ENCODE measurements at places on chromosomes 1 and 21.

- no peak for DNase-seq
Observed at GRCh38 chr1:35505911-35506798, 51.0 kb downstream of the KIAA0319L start.

GRCh38 chr1:61518670-61519400, 206.1 kb downstream of the TM2D1 start:
- DNase-seq = no peak

- no peak for DNase-seq
Observed at GRCh38 chr1:48771561-48771960, 5.1 kb downstream of the BEND5 start.

DNA sequence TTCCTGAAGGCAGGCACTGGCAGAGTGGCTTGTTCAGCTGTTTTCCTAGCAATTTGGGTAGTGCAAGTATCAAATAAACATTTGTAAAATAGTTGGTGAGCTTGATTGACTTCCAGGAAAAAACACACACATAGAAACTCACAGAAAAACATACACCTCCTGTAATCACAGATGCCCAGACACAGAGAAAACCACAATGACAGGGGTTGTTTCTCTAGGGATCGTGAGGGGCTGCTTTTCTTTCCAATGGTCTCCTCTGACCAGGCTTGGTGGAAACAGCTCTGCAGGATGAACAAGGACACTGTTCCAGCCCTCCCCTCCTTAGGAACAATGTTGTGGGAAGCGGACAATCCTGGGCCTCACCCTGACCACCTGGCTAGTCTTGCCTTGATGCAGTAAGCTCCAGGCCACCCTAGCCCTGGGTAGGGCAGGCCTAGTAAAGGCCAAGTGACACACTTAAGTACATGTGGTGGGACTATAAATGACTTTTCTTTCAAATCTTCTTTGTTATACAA, 142.5 kb upstream of the HMGB4 start:
- no peak for DNase-seq

- DNase-seq = no peak
Observed at GRCh38 chr1:246571953-246572352, 5.7 kb downstream of the CNST start.

DNA sequence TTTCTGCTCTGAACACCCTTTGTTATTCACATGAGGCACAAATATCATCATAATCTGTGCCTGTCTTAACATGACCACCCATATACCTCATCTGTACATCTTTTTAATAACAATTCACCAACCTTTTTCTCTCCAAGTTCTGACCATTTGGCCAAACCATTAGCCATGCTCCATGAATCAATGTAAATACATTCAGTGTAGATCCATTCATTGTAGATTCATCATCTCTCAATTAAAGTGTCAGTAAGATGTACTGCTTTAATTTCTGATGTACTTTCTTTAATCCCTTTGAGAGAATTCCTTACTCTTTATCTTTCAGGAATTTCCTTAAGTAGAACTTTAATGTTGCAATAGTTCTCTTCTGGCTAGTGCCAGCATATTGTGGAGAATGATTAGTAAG, 126.2 kb upstream of the LRRC7 start:
- DNase-seq = no peak

GRCh38 chr1:109980324-109981003, 4.1 kb upstream of the AHCYL1 start:
- DNase-seq = peak; percentile 13

- no peak for DNase-seq
Observed at GRCh38 chr1:162562470-162562828, 927 bp downstream of the UAP1 start.

- DNase-seq = no peak
Observed at GRCh38 chr1:223616586-223616985, 48.9 kb downstream of the CAPN8 start.

GRCh38 chr21:42533963-42534355, 20.3 kb downstream of the SLC37A1 start:
- DNase-seq = no peak

DNA sequence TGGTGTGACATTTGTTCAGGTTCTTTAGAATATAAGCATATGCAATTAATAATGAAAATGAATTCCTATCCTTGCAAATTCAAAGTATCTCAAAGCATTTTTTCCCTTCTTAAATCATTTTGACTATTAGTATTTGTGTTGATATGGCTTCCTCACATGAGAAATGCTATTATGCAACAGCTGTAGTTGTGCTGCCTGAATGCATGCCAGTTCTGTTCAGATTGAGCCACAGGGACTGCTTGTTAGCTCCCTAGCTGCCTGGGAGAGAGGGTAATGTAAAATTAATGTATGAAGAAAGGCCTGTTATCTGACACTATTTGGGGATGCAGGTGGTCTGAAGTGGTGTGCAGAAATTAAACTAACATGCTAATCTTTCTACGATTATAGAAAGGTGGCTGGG, 45.5 kb downstream of the CACHD1 start:
- DNase-seq = peak; percentile 30

- no peak for DNase-seq
Observed at GRCh38 chr1:228918335-228918734, 183.1 kb downstream of the RHOU start.

DNA sequence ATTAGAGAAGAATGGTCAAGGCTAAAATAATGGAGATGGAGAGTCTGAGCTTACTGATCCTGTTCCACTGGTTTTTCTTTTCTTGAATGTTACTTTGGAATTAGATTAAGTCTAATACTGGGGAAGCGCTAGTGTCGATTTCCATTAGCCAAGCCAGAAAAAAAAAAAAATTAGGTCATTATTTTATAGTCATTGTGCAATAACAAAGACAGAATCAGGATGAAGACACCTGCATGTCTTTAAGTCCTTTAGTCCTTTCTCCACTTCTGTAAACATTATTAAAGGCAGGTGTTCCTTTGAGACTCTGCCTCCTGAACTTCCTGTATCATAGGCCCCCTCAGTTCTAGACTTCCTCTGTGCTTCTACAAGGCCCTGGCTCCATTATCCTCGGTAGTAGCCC, 42.8 kb downstream of the MYSM1 start:
- DNase-seq = no peak

DNA sequence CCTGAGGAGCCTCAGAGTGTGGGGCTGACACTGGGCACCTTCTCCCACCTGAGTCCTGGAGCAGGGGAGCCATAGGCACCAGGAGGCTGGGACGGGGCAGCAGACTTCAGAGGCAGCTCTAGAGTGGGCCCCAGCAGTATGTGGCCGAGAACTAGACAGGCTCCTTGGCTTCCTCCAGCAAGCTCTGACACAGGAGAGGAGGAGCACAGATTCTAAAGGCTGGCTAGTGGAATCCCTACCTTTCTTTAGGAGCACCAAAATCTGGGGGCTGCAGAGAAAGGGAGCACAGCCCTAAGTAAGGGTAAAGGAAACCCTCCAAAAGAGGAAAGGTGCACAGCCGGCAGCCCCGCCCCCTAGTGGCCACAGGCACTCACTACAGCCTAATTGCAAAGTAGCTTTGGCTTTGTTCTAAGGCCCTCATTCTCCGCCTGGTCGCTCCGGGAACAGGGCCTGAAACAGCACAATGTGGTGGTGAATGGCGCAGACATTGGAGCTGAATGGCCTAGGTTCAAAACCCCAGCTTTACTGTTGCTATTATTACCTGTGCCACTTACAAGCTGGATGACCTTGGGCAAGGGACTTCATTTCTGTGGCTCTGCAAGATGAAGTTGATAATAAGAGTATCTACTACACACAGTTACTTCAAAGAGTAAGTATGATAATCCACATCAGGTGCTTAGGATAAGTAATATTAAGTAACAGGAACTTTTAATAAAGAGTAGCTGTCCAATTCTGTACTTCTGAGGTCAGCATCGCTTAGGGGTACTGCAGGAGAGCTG, 8.8 kb upstream of the GUCA2A start:
- DNase-seq = peak; percentile 79

- no peak for DNase-seq
Observed at GRCh38 chr21:33661146-33661545, 18.8 kb downstream of the ITSN1 start.

DNA sequence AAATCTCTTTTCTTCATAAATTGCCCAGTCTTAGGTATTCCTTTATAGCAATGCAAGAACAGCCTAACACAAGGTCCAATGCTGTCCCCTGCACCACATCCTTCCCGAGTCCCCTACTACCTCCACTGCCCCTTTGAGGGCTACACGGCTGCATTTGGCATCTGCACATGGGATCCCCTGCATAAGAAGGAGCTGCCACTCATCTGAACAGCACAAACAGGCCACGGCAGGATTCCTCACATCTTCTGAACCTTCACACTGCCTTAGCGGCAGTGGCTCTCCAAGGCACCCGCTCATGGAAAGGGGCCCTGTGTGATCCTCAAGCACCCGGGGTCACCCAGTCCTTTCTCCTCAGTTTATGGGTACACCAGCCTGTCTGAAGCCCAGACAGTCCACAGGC, 29.2 kb upstream of the BACE2 start:
- DNase-seq = no peak

DNA sequence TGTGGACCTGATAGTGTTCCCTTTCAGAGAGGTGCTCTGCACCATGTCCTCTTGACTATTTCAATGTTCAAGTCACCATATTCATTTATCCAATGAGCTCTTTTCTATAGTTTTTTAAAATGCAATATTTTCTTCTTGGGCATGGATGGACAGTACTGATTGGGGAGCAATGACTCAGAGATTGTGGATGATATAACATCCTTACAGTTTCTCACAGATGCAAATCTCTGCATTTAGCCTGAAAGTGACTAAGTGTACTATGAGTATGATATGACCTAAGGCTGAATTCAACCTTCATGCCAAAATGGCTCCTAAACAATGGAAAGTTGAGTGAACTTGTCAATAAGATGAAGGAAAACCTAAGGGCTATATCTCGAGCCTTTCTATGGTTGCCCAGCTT, 36.5 kb downstream of the C4BPA start:
- DNase-seq = no peak

DNA sequence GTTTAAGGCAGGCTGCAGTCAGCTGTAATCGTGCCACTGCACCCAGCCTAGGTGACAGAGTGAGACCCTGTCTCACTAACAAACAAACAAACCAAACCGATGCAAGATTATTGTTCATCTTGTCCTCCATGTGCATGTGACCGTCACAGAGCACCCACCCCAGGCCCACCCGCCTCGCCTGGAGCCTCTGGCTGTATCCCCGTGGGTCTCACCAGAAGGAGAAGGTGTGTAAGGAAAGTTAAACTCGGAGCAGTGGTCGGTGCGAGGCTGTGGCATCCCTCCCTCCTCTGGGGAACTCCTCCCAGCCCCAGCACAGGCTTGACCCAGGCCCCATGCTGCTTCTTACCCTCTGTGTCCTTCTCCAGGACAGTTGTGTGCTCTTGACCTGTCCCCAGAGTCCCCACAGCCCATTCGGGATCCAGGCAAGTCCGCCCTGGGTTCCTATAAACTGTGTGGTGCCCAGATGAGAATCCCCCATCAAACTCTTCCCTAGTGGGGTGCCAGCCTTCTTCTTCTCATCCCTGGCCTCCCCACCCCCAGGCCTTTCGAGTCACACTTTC, 318.4 kb downstream of the AJAP1 start:
- DNase-seq = no peak

DNA sequence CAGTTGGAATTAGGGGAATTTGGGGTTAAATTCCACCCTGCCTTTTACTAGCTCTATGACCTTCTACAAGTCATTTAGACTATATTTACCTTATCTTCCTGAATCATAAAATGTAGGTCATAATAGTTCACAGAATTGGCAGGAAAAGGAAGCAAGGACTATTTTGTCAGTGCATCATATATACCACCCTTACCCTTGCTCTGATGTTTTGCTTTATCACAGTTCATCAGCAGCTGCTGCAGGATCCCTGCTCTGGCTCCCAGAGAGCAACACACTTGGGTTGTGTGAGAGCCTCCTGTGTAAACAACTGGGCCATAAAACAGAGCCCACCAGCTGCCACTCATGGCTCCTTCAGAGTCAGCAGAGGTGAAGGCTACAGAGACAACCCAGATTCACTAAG, 631.6 kb upstream of the CAMK1G start:
- peak; percentile 91 for DNase-seq

- DNase-seq = no peak
Observed at GRCh38 chr1:209238356-209238755, 345.2 kb upstream of the CAMK1G start.

- no peak for DNase-seq
Observed at GRCh38 chr1:61282387-61282786, 200.0 kb downstream of the NFIA start.

GRCh38 chr1:57889676-57890320, 465.9 kb upstream of the DAB1 start:
- no peak for DNase-seq

GRCh38 chr21:45064091-45064490, 10.3 kb upstream of the ADARB1 start:
- no peak for DNase-seq

- no peak for DNase-seq
Observed at GRCh38 chr21:41953831-41954653, at the start of gene C2CD2. TSS of gene C2CD2 (minus strand) at chr21:41954018. CDS start at chr21:41953648, 370 bp downstream.

DNA sequence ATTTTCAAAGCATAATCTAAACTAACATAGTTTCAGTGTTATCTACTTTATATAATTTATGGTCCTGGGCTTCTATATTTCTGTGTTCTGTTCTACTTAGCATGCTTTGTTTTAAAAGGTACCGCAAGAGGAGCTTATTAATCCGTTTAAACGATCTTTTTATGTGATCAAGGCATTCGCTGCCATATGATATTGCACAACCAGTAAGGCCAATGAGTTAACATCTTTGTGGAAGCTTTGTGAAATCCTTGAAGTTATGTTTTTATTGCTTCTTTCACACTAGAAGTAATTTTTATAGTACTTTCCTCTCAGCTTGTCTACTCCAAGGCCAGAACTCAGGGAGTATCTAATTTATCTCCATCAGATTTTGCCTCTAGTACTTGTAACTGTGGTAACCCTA, 8.9 kb downstream of the LRRC8C start:
- DNase-seq = no peak

DNA sequence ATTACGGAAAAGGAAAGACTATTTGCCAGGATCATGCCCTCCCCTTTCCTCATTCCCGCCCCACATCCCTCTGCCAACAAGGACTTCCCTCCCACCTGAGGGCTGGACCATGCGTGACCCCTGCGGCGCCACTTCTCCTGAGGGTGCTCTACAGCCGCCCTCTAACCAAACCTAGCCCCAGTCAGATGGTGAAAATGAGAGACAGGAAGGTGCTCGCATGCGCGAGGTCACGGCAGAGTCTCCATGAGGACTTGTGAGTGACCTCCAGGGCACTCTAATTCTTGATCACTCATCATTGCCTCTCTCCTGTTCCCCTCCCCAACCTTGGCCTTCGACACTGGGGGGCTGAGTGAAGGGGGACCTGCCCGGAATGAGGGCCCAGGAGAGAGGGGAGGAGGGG, 32.1 kb downstream of the TAF5L start:
- DNase-seq = no peak

GRCh38 chr1:1038694-1039093, 18.8 kb downstream of the AGRN start:
- DNase-seq = no peak

DNA sequence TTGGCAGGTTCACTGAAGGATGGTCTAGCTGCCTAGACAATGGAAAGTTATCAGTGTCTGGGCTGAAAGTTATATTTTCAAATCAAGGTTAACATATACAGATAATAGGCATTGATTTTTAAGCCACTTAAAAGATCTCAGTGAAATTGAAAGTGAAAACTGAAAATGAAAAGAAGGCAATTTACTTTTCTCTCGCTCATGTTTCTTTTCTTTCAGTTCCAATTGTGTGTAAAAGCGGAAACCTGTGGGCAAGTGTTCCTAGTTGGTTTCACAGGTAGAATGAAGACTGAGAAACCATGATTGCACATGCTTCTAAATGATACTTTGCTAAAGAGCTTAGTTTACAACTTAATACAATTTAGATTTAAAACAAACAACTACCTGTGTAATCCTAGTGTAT, 383.7 kb downstream of the ZP4 start:
- no peak for DNase-seq
